ENCODE measurements at places on chromosomes 6 and 20. TPM values are rescaled to one million over a fixed set of nuclear protein-coding genes. Genes with fewer than 3 reads are reported as not detected.

ECT2L gene
- not detected for total RNA-seq

BTNL2 gene
- total RNA-seq = not detected

HLA-DOB gene
- total RNA-seq = not detected

SLC4A11 gene
- total RNA-seq = 4.9 TPM

CCN6 gene
- total RNA-seq = 1.5 TPM

All from kidney epithelial cell (primary cell).